ENCODE measurements at places on chromosomes 5 and 9.
A peak's percentile ranks its signal among the peaks of the same experiment; 100 is the strongest.

DNA sequence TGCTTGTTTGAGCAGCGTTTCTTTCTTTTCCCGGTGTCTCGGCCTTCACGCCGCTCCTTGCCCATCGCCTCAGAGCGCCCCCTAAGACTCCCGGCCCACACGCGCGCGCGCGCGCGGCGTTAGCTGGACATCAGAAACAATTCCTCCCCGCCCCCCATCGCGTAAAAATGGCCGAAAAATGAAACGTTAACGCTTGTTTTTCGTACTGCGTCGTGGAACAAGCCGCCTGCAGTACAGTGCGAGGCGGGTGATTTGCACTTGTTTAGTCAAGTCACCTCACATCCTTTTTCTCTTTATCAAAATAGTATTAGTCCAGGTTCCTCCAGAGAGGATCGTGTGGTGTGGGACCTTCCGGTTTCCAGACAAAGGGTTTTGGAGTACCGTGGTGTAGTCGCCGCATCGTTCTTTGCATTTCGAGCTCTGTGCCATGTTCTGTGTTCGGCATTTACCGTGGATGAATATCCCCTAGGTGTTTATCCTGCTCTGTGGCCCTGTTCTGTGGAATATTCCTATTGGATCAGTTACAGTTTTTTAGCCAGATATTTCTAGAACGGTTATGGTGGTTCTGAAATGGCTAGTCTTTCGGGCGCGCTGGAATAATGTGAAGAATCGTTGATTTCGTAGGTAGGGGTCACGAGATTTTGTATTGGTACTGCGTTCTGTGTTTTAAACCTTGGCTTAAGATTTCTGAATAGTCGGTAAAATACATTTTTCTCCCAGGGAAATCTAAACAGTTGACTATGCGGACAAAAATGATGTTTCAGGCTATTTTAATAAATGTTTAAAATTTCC is 1.0 kb downstream of the MATR3 start:
- peak; percentile 44 for DNase-seq

DNA sequence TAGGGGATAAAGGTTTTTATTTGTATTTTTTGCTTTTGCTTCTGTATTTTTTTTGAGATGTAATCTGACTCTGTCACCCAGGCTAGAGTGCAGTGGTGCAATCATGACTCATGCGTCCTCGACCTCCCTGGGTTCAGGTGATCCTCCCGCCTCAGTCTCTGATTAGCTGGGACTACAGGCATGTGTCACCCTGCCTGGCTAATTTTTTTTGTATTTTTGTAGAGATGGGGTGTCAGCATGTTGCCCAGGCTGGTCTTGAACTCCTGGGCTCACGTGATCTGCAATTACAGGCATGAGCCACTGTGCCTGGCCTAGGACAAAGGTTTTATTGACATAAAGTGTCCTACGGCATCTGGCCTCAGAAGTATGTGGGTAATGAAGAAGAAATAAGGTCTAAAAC is 297.1 kb upstream of the C9orf72 start:
- no peak for DNase-seq

DNA sequence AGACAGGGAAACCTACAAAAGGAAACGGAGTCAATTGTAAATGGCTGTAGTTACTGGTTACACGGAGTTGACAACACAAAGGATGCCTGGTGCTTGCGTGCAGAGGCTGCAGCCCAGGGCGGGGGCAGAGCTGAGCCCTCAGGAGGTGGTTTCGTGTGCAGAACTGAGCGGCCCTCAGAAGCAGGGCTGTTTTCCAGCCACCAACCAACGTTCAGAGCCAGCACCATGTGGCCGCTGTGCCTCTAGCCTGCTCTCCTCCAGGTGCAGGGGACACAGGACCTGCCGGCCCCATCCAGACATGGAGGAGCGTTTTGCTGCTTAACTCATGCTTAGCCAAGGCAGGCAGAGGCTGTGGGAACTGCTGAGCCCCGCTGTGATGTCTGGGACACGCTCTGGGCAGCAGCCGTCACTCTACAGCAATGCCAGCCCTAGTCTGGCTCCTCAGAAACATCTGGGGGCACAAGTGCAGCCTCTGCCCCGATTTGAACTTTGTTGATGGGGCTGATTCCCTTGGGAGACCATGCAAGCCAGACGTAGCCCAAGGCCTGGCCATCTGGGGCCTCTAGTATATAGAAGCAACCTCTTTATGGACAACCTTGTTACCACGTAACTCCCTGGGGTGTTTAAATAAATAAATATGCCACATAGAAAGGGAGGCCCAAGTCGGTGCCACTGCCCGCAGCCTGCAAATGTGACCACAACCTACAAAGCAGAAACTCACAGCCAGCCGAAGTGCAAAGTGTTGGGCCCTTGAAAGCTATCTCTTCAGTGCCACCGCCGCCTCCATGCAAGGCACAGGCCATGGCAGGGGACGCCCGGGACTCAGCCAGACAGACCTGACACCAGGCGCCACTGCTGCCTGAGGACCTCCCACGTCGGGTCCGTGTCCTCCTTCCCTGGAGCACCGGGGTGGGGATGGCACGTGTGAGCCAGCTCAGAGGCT is 42.1 kb downstream of the NKD2 start:
- no peak for DNase-seq

DNA sequence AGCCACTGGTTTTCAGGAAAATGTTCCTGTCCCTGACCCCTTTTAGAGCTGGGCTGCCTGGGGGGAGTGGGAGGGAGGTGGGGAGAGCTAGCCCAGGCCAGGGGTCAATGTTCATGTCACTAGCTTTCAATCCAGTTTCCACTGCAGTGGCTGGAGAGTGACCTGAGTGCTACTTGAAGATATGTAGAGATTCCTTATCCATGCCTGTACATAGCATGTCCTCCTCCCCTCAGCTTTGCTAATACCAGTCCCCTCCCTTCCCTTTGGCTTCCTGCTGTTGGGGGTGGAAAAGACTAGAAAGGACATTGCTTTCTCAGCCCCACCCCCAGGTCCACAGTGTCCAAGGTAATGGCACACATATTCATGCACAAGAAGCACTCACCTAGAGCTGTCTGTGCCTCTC is 7.8 kb downstream of the DNAJB5 start:
- no peak for DNase-seq

- no peak for DNase-seq
Measured at GRCh38 chr5:50965654-50966375, 299.4 kb downstream of the PARP8 start.

- no peak for DNase-seq
Measured at GRCh38 chr5:61229416-61229815, 67.1 kb upstream of the SMIM15 start.

GRCh38 chr5:142307146-142307890 is 17.5 kb downstream of the SPRY4 start:
- DNase-seq: no peak

- DNase-seq: no peak
Measured at GRCh38 chr5:149824846-149825245, 94.7 kb downstream of the PPARGC1B start.

- no peak for DNase-seq
Measured at GRCh38 chr9:95517559-95518425, 1.0 kb upstream of the PTCH1 start.
